ENCODE measurements at places on chromosomes 4 and X.

- DNase-seq: no peak
Observed at GRCh38 chr4:176949029-176949428, 156.3 kb upstream of the VEGFC start.

DNA sequence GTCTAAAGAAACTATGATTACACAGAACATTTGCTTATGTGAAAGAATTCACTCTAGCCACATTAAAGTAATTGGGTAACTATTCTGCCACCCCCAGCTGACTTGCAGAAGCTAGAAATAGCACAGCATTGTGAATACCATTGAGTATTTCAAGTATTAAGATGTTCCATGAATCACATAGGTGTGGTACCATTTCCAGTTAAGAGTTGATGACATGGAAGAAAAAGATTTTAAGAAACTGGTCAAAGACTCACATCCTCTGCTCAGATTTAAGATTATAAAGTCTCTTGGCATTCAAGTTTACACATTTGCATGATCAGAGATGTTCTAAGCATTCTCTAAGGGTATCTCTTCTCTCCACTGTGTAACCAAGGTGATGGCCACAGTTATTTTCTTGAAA, 287.5 kb downstream of the CAMK2D start:
- no peak for DNase-seq

DNA sequence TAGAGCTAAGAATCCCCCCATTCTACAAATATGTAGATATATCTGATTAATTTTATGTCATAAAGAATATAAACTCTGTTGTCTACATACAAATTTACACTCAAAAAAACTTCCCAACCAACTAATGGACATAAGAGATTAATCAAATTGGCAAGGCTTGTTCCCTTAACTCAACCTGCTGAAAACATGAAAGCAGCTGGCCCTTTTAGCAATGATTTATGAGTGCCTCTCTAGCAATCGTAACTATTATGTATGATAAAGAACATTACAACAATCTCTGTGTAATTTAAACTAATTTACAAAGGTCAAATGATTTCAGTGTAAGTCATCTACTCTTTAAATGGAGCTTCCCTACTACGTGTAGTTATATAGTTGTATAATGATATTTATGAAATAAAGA, 83.1 kb upstream of the FTHL17 start:
- no peak for DNase-seq

DNA sequence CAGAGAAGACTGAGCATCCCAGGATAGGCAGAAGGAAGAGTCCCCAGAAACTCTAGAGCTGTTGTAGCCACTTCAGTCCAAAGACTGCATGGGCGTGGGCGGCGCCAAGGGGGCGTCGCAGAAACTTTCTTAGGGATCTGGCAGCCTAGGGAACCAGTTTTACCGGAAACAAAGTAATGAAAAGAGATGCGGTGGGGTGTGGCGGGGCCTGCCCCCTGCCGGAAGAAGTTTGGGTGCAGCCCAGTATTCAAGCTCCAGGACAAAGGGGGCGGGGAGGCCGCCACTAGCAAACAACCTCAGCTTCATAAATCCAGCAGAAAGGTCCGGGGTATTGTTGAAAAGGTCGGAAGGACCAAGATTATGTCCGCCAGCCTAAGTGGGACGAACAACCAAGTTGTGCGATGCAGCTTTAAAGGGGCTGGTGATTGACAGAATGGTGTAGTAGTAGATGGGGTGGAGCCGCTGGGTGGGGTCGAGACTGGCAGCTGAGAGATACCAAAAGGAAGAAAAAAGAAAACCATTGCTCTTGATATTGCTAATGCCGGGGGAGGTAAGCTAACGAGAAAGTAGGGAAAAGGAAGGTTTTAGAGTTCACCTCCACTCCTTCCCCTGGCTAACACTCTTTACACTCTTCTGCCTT, 190.5 kb downstream of the RRAGB start:
- peak; percentile 47 for DNase-seq

- DNase-seq: no peak
Observed at GRCh38 chrX:110449312-110449711, 90.7 kb downstream of the RTL9 start.

GRCh38 chr4:157702831-157703230, 470.0 kb downstream of the GASK1B start:
- no peak for DNase-seq

DNA sequence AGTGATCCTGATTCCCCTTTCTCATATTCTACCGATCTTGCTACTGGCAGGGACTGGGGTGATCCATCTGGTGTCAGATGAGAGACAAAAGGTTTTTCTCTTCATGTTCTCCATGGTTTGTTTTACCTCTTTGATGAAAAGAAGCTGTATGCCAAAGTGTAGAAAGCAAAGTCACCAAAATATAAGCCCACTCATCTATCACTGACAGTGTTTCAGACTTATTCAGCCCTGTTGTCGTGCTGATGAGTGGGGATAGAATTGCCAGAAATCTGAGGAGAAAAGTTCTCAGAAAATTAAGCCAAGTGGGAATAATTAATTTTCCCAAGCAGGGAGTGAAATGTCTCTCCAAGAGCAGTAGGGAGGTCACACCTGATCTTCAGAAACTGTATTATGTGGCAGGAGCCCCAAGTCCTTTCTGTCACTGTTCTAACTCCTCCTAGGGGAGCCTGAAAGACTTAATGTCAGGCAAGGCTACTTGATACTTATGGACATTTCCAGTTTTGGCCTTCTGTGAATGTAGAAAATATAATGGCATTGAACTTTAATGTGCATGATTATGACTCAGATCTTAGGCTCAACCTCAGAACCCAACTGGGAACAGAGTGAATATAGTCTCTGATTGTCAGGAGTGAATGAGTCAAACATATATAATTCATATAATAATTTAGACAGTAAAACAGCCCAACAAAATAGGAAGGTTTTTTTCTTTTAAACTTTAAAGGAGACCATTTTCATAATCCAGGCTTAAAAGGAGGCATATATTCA, 298.1 kb downstream of the ANKRD50 start:
- no peak for DNase-seq

DNA sequence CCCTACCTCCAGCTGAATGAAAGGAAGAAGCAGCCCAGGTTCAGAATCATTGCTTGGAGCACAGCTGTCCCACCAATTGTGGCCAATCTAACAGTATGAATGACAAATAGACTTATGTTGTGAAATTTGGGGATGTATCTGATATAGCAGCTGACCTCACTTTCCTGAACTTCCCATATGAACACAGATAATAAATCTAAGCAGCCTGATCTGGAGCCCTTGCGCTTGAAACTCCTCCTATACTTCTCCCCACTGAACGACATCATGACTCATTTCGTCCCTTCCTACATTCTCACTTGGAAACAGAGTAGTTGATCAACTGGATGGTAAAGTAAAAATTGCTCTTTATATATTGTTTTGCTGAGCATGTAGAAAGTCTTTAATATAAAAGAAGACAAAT, 24.2 kb upstream of the AMELX start:
- DNase-seq: no peak

- DNase-seq: no peak
Observed at GRCh38 chr4:15012017-15012788, 9.9 kb downstream of the CPEB2 start.

- DNase-seq: no peak
Observed at GRCh38 chr4:49036528-49036927, 50.5 kb downstream of the CWH43 start.

- DNase-seq: no peak
Observed at GRCh38 chrX:155071694-155072280, 479 bp downstream of the BRCC3 start.

Measured in activated CD4-positive, alpha-beta T cell treated with anti-CD3 and anti-CD28 coated beads, Interleukin-2, amount 50 U/mL, for 48 hours (primary cell).